Brain pericyte (primary cell): ENCODE measurements at places on chromosomes 4 and X.

DNA sequence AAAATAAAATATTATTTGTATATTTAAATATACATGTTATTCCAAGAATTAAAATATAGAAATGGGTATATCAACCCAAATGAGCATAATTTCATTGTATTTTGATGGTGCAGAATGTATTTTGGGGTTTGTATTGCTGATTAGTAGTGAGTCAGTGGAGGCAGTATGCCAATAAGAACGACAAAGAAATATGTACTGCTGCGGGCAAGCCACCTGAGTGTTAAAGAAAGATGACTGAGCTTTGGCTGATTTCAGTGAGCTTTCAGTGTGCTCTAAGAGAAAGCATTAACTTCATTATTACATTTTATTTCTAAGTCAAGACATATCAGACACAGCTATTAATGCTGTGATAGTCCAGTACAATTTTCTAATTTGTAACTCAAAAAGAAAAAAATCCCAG lies 297.8 kb downstream of the ANK2 start:
- DNase-seq = no peak

DNA sequence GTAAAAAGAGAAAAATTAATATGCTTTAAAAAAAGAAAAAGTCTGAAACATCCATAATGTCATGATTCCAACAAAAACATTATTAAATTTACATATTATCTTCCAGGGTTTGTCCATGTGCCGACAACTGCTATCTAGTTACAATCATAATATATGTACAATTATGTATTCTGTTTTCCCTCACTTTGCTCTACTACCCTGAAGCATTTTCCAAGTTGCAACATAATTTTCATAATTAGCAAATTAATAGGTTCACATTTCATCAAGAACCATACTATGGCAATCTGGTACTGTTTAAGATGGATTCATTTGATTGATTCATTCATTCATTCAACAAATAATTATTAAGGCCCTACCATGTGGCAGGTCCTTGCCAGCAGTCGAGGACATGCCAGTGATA lies 128.9 kb upstream of the LEF1 start:
- no peak for DNase-seq

- DNase-seq = no peak
These were observed 1526.2 kb upstream of the IGFBP7 start for GRCh38 chr4:58636381-58636780.

DNA sequence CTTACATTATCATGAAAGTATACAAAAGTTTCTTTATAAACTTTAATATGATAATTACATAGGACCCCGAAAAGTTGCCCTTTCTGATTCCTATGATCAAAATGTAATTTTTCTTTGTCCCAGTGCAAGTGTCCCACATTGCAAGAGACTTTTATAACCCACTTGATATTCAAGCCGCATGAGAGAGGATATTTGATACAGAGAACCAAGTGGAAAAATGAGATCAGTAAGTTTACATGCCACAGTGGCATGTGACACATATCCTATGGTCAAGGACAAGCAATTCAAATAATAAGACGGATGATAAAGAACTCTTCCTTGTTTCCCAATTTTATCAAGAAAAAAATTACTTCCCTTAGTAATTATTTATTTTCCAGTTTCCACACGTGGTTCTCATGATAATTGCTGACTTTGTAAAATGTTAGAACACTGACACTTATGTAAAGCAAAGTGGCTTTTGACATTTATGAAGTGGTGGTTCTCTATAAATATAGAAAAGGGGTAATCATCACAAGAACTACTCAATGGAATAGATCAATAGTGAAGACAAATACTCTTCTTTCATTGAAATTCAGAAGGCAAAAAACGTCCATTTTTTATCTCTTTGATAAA lies 273.7 kb upstream of the NOCT start:
- no peak for DNase-seq
